ENCODE measurements at places on chromosomes 4 and X.

DNA sequence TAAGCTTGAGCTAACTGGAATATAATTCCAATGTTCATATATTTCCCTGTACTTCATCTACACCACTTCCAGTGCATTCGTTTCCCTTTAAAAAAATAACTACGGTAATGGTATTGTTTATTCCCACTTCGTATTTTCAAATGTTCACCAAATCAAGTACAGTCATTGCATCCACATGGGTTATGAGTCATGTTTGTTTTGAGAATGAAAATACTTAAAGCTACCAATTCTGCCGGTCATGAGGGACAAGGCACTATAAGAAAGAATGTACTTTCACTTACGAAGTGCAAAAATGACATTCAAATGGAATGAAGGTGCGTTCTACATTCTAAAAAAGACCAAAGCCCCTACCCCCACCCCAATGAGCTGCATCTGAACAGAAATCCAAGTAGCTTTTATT, 174.4 kb upstream of the FGF13 start:
- DNase-seq: no peak

DNA sequence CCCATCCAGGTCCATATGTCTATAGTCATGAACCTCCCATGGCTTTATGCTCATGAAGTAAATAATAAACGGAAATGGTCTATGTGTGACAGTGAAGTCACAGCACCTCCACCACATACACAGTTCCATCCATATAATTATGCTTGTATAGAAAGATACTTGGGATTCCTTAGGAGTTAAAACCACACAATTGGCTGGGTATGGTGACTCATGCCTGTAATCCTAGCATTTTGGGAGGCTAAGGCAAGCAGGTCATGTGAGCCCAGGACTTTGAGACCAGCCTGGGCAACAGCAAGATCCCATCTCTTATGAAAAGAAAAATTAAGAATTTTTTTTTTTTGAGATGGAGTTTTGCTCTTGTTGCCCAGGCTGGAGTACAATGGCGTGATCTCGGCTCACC, 55.6 kb upstream of the RBM47 start:
- DNase-seq: no peak

DNA sequence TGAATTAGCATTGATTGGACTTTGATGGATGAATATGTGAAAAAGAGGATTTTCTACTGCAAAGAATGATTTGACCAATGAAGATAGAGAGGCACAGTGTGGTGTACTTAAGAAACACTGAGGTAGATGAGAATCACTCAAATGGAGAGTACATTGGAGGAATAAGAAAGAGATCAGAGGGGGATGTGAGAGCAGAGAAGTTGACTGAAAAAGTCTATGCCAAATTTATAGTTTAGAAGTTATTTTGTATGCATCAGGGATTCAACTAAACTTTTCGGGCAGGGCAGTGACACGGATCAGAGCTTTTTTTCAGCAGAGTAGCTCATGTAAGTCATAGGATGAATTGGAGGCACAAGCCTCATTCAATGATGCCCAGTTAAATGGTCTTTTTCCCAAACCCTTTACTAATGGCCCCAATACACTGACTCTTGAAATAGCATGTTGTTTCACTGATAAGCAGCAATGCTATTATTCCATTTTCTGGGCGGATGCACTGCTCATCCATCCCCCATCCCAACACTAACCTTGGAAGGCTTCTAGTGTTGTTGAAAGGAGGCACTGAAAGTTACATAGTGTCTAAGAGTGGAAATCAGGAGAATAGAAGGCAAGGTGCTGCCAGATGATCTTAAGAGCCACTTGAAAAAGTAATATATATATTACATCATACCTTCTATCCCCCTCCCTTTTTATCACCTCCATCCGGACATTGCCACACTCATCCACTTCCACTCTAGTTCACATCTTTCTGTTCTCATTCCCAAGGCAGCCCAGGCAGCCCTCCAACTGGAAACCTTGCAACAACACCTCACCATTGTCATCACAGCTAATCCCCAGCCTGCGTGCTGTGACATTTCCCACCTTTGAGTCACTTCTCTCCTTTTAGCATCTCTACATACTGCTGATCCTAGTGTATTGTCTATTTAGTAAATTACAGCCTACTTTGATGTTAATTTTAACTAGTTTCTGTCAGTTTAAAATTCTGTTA, 46.1 kb downstream of the ARHGAP24 start:
- no peak for DNase-seq

DNA sequence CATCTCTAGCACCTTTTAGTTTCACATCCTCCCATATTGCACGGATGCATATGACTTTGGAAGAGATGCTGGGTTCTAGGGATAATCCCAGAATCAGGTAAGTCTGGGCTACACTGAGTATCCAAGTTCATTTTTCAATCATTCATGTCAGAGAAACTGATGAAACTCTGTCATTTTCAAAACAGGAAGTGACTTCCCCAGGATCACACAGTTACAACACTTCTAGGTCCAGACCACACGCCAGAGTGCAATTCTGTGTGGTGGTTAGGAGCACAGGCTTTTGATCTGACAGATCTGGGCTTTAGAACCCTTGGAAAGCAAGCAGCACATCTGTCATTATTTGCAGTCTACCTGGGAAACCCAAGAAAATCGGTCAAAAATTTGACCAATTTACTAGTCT, 52.1 kb upstream of the CDKN2AIP start:
- DNase-seq: no peak

- DNase-seq: no peak
These were observed 36.8 kb upstream of the CASK start for GRCh38 chrX:41960142-41960541.

DNA sequence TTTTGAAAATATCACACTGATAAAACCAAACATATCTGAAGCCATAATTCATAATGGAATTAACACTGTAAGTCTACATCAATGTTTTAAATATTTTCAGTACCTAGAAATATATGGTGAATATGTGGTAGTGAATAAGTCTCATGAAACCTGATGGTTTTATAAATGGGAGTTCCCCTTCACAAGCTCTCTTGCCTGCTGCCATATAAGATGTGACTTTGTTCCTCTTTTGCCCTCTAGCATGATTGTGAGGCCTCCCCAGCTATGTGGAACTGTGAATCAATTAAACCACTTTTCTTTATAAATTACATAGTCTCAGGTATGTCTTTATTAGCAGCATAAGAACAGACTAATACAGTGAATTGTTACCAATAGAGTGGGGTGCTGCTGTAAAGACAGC, 536.8 kb upstream of the GALNT7 start:
- no peak for DNase-seq

GRCh38 chr4:8156617-8157016, 2.0 kb downstream of the ABLIM2 start:
- DNase-seq: no peak

- DNase-seq: no peak
These were observed 34.3 kb downstream of the KANTR start for GRCh38 chrX:53128097-53128749.
